ENCODE measurements at places on chromosomes 13 and 19.
A peak's percentile ranks its signal among the peaks of the same experiment; 100 is the strongest.

GRCh38 chr13:43268632-43269031 is 245.2 kb downstream of the DNAJC15 start:
- DNase-seq = no peak

DNA sequence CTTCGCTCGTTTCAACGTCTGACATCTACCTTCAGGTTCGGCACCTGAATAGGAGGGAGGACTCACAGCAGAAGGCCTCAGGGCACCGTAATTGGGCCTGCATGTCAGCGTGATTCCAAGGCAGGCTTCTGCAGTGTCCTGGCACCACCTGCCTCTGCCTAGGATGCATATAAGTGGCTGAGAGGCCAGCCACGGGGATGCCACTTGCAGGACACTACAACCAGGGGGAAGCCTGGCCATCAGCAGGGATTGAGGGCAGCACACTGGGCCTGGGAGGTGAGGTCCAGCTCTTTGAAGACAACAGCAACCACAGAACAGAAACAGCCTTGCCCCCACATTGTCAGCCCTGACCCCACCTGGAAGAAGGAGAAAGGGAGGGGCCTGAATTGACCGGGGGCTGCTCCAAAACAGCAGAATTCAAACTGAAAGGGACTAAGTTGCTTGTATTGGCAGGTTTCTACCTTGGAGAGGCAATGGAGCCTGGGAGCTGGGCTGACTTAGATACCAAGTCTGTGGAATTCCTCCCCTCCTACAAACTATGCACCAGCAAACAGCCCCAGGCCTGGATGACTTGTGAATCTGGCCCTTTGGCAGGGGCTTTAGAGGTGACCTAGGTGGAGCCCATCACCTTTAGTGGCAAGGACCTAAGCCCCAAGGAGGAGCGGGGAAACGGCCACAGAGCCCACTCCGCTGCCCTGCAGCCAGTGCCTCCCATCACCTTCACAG is 34.1 kb upstream of the POMP start:
- DNase-seq = no peak

DNA sequence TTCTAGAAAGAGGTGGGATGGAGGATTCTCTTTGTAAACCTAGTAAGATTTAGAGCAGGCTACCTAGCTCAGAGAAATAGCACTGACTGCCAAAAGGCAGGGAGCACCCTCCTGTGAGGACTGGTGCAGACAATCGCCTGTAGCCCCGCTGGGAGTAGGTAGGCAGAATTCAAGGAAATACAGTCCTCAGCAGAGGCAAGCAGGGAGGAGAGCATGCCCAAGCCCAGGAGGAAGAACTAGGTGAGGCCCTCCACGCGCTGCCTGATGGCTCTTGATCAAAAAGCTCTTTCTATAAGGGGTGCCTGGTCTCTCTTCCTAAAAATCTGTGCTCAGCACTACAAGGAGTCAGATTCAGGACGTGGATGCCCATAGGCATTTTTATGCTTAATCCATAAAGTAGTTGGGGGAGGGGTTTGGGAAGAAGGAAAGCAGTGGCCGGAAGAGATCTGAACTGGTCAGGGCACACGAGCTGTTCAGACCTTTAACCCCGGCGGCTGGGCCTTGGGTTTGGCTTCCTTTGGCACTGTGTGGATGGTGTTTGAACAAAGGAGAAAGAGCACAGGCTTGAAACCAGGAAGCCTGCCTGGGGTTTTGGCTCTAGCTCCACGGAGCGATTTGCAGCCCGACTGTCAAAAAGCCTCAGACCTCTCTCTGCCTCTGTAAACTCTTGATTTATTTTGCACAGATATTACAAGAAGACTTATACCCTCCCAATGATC is 320.6 kb downstream of the FOXO1 start:
- no peak for DNase-seq

- DNase-seq = peak; percentile 76
These were observed 32.7 kb upstream of the FLT1 start for GRCh38 chr13:28527629-28528028.

GRCh38 chr13:30802953-30803478 is 67.7 kb downstream of the ALOX5AP start:
- DNase-seq = peak; percentile 88

DNA sequence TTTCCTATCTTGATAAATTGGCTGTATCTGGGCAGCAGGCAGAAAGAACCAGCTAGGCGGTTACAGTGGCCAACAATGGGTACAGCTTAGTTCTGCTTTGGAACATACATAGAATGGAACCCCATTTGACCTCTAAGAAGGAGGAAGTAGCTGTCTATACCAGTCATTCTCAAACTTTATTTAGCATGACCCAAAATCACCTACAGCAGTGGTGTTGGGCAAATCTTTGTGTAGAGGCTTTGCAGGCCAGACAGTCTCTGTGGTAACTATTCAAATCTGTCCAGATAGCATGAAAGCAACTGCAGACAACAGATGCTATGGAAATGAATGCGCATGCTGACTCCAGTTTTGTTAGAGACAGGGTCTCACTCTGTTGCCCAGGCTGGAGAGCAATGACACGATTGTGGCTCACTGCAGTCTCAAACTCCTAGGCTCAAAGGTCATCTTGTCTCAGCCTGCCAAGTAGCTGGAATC is 12.0 kb upstream of the KCNC3 start:
- peak; percentile 85 for DNase-seq

DNA sequence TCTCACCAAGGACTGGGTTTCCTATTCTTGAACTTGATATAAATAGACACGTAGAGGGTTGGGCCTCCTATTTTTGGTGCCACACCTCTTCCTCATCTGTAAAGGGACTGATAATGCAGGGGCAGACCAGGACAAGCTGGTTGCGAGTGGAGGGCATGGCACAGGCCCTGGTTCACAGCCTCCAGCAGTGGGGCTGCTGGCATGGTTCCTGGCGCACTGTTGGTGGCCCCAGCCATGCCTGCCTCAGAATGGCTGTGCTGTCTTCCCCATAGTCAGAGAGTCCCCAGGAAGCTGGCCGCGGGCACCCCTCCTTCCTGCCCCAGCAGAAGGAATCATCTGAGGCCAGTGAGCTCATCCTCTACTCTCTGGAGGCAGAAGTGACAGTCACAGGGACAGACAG is 10.5 kb upstream of the OVOL3 start:
- peak; percentile 18 for DNase-seq

DNA sequence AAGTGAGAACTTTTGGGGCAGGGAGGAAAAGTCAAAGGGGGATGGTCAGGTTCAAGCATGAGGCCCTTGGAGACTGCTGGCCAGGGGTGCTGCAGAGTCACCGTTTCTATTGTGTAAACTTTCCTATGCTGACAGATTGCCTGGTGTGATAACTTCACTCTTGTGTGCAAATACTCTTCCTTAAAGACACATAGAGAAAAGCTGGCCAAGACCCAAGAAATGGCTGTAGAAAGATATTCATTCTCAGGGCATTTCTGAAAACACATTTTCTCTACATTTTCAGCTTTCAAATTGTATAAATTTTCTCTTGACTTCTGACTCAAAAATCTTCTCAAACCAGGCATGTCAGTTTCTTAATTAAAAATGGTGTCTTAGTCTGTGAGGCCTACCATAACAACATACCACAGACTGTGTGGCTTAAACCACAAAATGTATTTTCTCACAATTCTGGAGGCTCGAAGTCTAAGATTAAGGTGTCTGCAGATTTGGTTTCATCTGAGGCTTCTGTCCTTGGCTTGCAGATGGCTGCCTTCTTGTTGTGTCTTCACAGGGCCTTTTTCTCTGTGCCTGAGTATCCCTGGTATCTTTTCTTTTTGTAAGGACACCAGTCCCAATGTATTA is 304.5 kb downstream of the KCNRG start:
- DNase-seq = no peak

DNA sequence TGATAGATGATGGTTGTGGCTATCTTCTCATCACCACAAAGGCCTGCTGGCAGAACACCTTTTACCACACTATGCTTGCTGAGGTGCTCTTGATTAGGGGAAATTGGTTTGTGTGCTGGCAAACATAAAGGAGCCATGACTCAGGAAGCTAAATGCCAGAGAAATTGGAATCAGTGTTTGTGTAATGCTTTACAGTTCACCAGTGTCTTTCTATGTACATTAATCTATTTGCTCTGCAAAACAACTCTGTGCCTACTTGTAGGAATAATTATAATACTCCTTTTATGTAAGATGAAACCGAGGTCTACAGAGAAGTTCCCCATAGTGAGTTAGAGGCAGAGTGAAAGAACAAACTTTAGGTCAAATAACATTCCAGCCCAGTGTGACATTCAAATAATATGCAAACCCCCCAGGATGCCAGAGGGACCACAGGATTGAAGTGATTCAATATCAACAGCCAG is 390.5 kb upstream of the HTR2A start:
- DNase-seq = no peak

- DNase-seq = no peak
These were observed at the start of gene LEUTX for GRCh38 chr19:39778763-39779162. TSS of gene LEUTX (plus strand) at chr19:39778854. CDS start at chr19:39778921, 67 bp downstream.

DNA sequence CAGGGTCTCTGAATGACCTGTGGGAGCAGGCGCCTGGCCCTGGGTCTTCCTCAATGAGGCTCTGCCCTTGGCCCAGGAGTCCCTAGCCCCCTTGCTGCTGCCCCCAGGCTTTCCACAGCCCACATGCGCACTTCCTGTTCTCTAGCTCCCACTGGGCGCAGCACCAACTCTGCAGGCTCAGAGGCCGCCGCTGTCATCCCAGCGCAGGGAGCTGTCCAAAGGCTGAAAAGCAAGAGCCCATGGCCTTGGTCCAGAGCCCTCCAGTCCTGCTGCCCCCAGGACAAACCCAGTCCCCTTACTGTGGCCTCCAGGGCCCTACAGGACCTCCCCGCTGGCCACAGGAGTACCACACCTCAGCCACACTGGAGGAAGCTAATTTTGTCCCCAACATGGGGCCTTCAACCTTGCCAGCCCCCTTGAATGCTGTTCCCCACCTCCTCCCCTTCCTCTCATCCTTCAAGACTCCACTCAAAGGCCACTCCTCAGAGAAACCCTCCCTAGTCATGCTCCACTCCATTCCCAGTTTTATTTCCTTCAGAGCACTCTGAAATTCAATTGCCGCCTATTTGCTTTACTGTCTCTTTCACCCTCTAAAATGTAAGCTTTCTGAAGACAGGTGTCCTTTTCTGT is 8.0 kb upstream of the POU2F2 start:
- peak; percentile 83 for DNase-seq

DNA sequence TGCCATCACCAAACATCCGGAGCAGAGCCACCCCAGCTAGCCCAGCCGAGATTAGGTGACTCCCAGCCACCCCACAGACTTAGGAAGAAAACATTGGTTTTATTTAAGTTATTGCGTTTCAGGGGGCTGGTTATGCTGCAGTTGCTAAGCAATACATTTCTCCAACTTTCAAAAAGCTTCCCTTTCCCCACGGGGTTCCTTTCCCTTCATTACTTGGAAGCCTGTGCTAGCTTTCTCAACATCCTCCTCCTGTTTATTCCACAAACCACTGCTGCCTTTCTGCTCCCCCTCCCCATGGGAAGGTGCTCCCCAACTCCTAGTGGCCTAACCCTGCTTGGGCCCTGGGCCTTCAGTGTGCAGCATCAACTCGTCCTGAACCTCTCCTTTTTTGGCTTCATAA is 52.6 kb downstream of the CDADC1 start:
- DNase-seq = no peak

DNA sequence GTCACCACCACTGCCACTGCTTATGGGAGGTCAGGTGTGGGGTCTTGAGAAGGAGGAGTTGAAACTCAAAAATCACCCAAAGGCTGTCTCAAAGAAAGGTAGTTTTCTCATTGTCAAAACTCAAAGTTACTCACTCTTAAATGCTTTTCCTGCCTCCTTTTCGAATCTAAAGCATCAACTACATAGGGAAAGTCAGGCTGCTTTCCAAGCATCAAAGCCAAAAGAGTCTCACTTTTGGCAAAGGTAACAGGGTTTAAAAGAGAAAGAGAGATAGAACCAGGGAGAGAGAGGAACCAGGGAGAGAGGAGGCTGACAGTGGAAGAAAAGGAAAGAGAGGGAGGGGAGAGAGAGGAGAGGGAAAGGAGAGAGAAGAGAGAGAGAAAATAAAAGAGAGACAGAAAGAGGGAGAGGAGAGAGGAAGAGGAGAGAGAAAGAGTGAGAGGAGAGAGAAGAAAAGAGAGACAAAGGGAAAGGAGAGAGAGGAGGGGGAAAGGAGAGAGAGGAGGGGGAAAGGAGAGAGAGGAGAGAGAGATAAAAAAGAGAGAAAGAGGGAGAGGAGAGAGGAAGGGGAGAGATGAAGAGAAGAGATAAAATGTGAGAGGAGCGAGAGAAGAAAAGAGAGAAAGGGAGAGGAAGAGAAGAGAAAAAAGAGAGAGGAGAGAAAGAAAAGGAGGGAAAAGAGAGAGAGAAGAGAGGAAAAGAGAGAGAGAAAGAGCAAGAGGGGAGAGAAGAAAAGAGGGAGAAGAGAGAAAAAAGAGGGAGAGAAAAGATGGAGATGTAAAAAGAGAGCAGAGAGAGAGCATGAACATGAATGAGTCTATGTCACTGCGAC is 262.0 kb upstream of the TSHZ3 start:
- DNase-seq = no peak

DNA sequence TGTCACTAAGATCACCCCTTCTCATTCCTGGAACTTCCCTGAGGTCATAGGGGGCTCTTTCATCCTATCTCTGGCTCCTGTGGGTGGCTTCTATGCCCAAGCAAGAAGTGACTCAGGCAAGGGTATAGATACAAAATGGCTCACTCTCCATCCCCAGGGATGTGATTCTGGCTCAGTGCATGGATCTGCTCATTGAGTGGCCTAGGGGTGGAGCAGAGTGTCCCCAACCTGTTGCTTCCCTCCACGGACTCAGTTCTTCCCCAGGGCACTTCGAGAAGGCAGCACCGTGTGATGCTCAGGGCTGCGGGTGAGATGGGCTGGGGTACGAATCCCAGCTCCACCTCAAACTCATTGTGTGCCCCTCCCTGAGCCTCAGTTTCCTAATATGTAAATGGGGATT is 136.4 kb downstream of the PTPRS start:
- DNase-seq = no peak

GRCh38 chr13:19737844-19738557 is 44.7 kb downstream of the PSPC1 start:
- DNase-seq = no peak

GRCh38 chr13:112210371-112210770 is 143.4 kb downstream of the SOX1 start:
- no peak for DNase-seq

DNA sequence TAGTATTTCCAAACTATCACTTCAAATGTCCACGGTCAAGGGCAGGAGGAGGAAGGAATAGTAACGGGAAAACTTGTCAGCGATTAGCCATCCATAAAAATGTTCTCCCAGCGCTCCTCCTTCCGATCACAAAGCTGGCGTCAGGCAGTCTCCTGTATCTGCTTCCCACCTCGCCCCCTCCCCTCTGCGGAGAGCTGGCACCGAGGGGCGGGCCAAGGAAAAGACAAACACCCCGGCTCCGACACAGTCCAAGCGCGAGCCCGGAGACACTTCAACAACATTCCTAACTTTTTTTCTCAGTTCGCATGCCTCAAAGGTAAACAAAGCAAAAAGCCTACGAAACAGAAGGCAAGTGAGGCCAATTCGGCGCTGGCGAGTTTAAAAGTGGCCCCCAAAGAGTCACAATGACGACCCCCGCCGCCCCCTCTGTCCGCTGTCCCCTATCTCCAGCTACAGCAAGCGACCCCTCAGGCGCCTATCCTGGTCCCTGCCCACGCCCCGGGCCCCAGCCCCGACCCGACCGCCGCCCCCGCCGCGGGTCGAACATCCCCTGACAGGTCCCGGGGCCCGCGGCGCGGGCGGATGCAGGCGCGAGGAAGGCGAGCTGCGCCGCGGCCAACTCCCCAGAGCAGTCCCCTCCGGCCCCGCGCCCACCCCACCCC is 736 bp downstream of the SMAD9 start:
- no peak for DNase-seq

Measured in inflammatory macrophage (primary cell).